ENCODE measurements at places on chromosomes 4 and X. TPM values are rescaled to one million over a fixed set of nuclear protein-coding genes. Genes with fewer than 3 reads are reported as not detected.
A peak's percentile ranks its signal among the peaks of the same experiment; 100 is the strongest.

DNA sequence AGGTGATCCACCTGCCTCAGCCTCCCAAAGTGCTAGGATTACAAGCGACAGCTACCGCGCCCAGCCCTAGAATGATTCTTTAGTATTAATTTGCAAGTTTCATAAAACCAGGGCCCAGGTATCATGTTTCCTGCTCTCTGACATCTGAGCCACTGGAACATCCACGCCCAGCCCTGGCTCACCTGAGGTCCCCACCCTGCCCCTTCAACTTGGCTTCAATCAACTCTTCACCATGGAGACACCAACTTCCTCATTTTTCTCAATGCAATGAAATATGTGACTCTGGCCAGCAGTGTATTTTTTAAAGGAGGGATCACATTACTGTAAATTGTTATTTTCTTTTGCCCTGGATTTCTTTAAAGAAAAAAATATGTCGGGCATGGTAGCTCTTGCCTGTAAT, 3.9 kb downstream of the PRSS12 start:
- DNase-seq, result no peak
- H3K27me3 ChIP-seq, result peaks cover 19% of the 10 kb centered on the region
- no peaks in the 10 kb centered on the region for H3K36me3 ChIP-seq
- peaks cover 6% of the 10 kb centered on the region for H3K4me1 ChIP-seq

Gene PHOX2B
- total RNA-seq, result not detected

GRCh38 chrX:72576141-72576894, 3.7 kb upstream of the HDAC8 start:
- H3K27me3 ChIP-seq, result peaks cover 14% of the 10 kb centered on the region
- no peaks in the 10 kb centered on the region for H3K36me3 ChIP-seq
- no peak overlapping the region for H3K27ac ChIP-seq
- H3K4me3 ChIP-seq, result no peak overlapping the region
- DNase-seq, result no peak

DNA sequence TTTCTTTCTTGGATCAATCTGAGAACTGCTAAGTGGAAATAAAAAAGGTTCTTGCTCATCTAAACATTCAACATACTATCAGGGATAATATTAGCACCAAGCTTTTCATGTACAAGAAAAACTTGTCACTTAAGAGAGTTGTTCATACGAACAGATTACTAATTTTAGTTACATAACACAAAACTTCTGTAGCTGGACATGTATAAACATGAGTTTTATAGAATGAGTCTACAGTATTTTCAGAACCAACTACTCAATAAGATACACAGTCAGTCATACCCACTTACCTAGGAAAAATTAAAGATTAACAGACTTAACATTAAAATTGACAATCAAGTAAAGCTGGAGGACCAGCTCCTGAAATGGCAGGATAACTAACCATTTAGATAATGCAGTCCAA, 540.1 kb upstream of the FAM241A start:
- H3K27me3 ChIP-seq, result no peaks in the 10 kb centered on the region
- H3K36me3 ChIP-seq, result no peaks in the 10 kb centered on the region
- DNase-seq, result no peak
- H3K4me3 ChIP-seq, result no peak overlapping the region
- no peak overlapping the region for H3K27ac ChIP-seq
- H3K4me1 ChIP-seq, result no peaks in the 10 kb centered on the region

Gene SPACA5B
- total RNA-seq, result not detected

Gene NWD2
- total RNA-seq, result 0.17 TPM

- no peak for DNase-seq
- no peaks in the 10 kb centered on the region for H3K4me1 ChIP-seq
- H3K4me3 ChIP-seq, result no peak overlapping the region
- H3K27me3 ChIP-seq, result peaks cover 2% of the 10 kb centered on the region
- H3K36me3 ChIP-seq, result no peaks in the 10 kb centered on the region
Measured at GRCh38 chrX:121050781-121051180, 3.4 kb downstream of the GLUD2 start.

Gene OCIAD2
- 13.1 TPM for total RNA-seq

Gene AMBN
- total RNA-seq, result not detected

Gene PNMA5
- not detected for total RNA-seq

GRCh38 chr4:140252742-140253555, 99.0 kb upstream of the MAML3 start:
- H3K27me3 ChIP-seq, result no peaks in the 10 kb centered on the region
- peak overlapping the region; percentile 64 for H3K4me3 ChIP-seq
- peaks cover 9% of the 10 kb centered on the region for H3K4me1 ChIP-seq
- peak overlapping the region; percentile 94 for H3K27ac ChIP-seq

DNA sequence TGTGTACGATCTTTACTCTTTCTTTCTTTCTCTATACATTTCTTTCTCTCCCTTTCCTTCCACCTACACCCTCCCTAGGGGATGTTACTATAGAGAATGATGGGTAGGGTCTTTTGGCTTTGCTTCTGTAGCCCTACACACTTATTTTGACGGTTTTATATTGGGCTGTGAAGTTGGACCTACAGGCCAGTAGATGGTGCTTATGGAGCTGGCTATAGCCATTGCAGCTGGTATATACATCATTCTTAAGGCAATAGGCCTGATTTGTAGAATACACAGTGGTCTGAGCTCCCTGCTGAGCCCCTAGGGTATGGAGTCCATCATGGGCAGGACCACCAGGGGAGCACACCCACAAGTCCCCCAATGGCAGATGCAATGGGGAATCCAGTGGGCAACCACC, 1869.7 kb downstream of the STIM2 start:
- H3K27me3 ChIP-seq, result no peaks in the 10 kb centered on the region
- H3K36me3 ChIP-seq, result no peaks in the 10 kb centered on the region
- H3K4me1 ChIP-seq, result no peaks in the 10 kb centered on the region

DNA sequence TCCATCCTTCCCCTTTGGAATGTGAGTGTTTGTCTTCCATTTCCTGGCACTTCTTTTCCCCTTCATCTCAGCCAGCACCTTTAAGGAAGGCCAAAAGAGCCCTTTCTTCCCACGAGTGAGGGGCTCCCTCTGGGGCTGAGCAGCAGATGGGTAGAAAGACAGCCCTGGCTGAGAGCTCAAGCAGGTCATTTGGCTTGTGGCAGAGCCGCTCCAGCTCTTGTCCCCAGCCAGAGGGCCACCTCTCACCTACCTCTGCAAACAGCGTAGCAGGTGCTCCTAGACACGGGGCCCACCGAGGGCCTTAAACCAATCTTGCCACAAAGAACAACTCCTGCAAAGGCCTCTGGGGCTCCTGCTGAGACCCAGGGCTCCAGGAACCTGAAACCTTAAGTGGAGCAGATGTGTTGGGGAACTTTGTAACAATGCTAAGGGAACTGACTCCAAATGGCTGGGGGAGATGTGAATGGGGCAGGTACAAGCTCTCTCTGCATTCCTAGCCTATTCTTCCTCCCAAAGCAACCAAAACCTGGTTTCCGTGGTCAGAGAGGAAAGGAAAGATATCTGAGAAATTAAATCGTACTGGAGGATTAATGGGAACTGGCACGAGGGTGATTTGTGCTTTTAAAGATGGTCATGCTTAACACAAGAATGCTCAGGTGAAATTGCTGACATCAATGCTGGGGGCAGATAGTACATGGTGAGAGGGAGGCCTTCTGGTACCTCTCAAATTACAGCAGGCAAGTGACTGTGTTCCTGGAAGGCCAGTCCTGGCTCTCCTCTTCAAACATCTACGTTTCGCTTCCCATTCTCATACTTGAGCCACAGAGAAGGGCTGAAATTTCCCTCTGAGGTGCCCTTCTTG, 27.0 kb downstream of the TFDP3 start:
- no peak overlapping the region for H3K4me3 ChIP-seq
- H3K36me3 ChIP-seq, result no peaks in the 10 kb centered on the region
- no peak for DNase-seq
- no peak overlapping the region for H3K27ac ChIP-seq
- H3K27me3 ChIP-seq, result peaks cover 14% of the 10 kb centered on the region

- H3K36me3 ChIP-seq, result no peaks in the 10 kb centered on the region
- no peak overlapping the region for H3K27ac ChIP-seq
- DNase-seq, result peak; percentile 56
- H3K4me3 ChIP-seq, result no peak overlapping the region
- H3K4me1 ChIP-seq, result no peaks in the 10 kb centered on the region
- H3K27me3 ChIP-seq, result peaks cover 32% of the 10 kb centered on the region
Measured at GRCh38 chrX:40006106-40007017, 91.4 kb downstream of the BCOR start.

GRCh38 chrX:41596596-41596995, 92.2 kb upstream of the GPR34 start:
- no peaks in the 10 kb centered on the region for H3K27me3 ChIP-seq
- no peaks in the 10 kb centered on the region for H3K4me1 ChIP-seq
- H3K27ac ChIP-seq, result no peak overlapping the region
- no peak overlapping the region for H3K4me3 ChIP-seq
- no peak for DNase-seq

Gene PAGE1
- not detected for total RNA-seq

- no peak overlapping the region for H3K27ac ChIP-seq
- H3K27me3 ChIP-seq, result no peaks in the 10 kb centered on the region
- no peak for DNase-seq
- H3K4me3 ChIP-seq, result no peak overlapping the region
- no peaks in the 10 kb centered on the region for H3K36me3 ChIP-seq
Measured at GRCh38 chr4:100953616-100954015, 393.7 kb downstream of the PPP3CA start.

GRCh38 chr4:184969610-184970009, 48.7 kb upstream of the HELT start:
- no peak overlapping the region for H3K27ac ChIP-seq
- no peaks in the 10 kb centered on the region for H3K4me1 ChIP-seq
- H3K27me3 ChIP-seq, result no peaks in the 10 kb centered on the region
- H3K4me3 ChIP-seq, result no peak overlapping the region
- no peak for DNase-seq

GRCh38 chr4:76897536-76898384, at the start of gene SOWAHB:
SOWAHB (minus strand) TSS chr4:76898144; CDS start chr4:76897849, 295 bp downstream.
- H3K4me1 ChIP-seq, result peaks cover 3% of the 10 kb centered on the region
- H3K27me3 ChIP-seq, result no peaks in the 10 kb centered on the region
- DNase-seq, result peak; percentile 72
- no peaks in the 10 kb centered on the region for H3K36me3 ChIP-seq

Gene F11
- total RNA-seq, result 10.2 TPM

GRCh38 chrX:16772460-16772859, 13.8 kb upstream of the TXLNG start:
- H3K4me3 ChIP-seq, result no peak overlapping the region
- H3K36me3 ChIP-seq, result no peaks in the 10 kb centered on the region
- H3K27me3 ChIP-seq, result no peaks in the 10 kb centered on the region
- H3K27ac ChIP-seq, result no peak overlapping the region
- H3K4me1 ChIP-seq, result no peaks in the 10 kb centered on the region
- no peak for DNase-seq

- no peaks in the 10 kb centered on the region for H3K27me3 ChIP-seq
- H3K36me3 ChIP-seq, result no peaks in the 10 kb centered on the region
Measured at GRCh38 chr4:52911684-52912294, 49.7 kb downstream of the RASL11B start.

GRCh38 chrX:130728208-130728607, 174.8 kb downstream of the ENOX2 start:
- H3K27ac ChIP-seq, result no peak overlapping the region
- H3K4me1 ChIP-seq, result no peaks in the 10 kb centered on the region
- no peaks in the 10 kb centered on the region for H3K27me3 ChIP-seq
- H3K4me3 ChIP-seq, result no peak overlapping the region
- DNase-seq, result no peak

DNA sequence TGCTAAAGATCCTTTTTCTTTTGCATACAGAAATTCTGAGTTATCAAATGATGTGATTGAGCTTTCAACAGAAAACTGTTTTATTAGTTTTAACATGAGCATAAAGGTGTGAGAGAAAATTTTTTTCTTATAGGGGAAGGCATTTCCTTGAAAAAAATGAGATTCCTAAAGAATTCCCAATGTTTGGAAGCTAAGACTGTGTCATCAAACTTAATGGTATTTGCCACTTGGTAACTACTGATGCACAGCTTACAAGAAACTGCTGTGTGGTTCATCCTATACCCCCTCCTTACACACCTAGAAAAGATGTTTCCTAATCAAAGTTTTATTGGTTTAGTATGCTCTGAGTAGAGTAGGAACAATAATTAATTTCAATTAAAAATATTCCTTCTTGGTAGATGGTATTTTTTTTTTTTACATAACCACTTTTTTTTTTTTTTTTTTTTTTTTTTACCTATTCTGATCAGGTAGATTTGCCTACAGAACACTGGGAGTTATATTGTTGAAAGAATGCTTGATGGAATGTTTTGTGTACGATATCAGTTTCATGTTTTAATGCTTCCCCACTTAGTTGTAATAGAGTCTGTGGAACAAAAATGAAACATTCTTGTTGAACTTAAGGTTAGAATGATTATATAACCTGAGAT, 6.0 kb downstream of the PTPN13 start:
- H3K27ac ChIP-seq, result no peak overlapping the region
- no peak overlapping the region for H3K4me3 ChIP-seq
- no peak for DNase-seq
- H3K27me3 ChIP-seq, result no peaks in the 10 kb centered on the region
- peaks cover 1% of the 10 kb centered on the region for H3K4me1 ChIP-seq

DNA sequence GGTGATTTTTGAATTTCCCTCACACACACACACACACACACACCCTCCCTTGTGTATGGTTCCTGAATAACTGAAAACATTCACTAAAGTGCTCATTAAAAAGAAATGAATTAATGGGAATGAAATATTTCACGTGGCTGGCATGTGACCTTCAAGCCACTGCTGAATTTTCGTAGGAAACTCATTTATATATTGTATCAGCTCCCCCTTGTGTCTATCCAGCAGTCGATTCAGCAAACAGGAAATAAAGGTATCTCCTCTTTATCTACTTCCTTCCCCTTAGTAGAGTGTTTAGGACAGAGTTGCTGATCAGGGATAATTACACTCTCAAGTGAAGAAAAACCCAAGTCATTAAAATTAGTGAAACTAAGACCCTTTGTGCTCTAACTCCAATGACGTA, 912.6 kb upstream of the LCORL start:
- H3K4me3 ChIP-seq, result no peak overlapping the region
- no peak overlapping the region for H3K27ac ChIP-seq
- no peak for DNase-seq
- peaks cover 2% of the 10 kb centered on the region for H3K4me1 ChIP-seq
- H3K27me3 ChIP-seq, result no peaks in the 10 kb centered on the region
- H3K36me3 ChIP-seq, result no peaks in the 10 kb centered on the region

Gene MAGEA3
- total RNA-seq, result not detected

DNA sequence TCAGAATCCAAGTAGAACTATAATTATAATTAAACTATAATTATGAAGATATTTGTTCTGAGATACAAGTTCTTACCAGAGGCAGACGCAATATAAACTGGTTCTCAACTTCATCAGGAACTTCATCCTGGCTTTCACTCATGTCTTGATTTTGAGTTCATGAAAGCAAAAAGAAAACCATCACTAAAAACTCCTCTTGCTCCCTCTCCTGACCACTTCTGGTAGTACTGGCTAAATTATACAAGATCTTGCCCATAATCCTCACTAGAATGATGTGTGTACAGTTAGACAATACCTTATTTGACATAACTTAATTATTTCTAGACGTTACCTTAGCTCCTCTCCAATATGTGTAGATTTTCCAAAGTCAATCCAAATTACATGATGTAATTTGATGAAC, 3.7 kb downstream of the TAF7L start:
- H3K27ac ChIP-seq, result no peak overlapping the region
- no peak overlapping the region for H3K4me3 ChIP-seq
- DNase-seq, result peak; percentile 53
- no peaks in the 10 kb centered on the region for H3K4me1 ChIP-seq
- peaks cover 4% of the 10 kb centered on the region for H3K27me3 ChIP-seq

GRCh38 chr4:8725845-8726244, 133.3 kb downstream of the CPZ start:
- H3K4me1 ChIP-seq, result no peaks in the 10 kb centered on the region
- no peak overlapping the region for H3K27ac ChIP-seq
- no peak overlapping the region for H3K4me3 ChIP-seq
- no peak for DNase-seq
- no peaks in the 10 kb centered on the region for H3K36me3 ChIP-seq
- peaks cover 19% of the 10 kb centered on the region for H3K27me3 ChIP-seq

Gene SPIN2B
- 13.3 TPM for total RNA-seq

All from lung (tissue), 17 donors.